ENCODE measurements at places on chromosomes 4 and X. TPM values are rescaled to one million over a fixed set of nuclear protein-coding genes. Genes with fewer than 3 reads are reported as not detected.

- DNase-seq: no peak
- H3K4me1 ChIP-seq: peaks cover 40% of the 10 kb centered on the region
- H3K27me3 ChIP-seq: no peaks in the 10 kb centered on the region
- no peaks in the 10 kb centered on the region for H3K36me3 ChIP-seq
- H3K27ac ChIP-seq: peak overlapping the region; percentile 72
- H3K4me3 ChIP-seq: no peak overlapping the region
Observed at GRCh38 chr4:94508806-94509205, 57.1 kb downstream of the PDLIM5 start.

DNA sequence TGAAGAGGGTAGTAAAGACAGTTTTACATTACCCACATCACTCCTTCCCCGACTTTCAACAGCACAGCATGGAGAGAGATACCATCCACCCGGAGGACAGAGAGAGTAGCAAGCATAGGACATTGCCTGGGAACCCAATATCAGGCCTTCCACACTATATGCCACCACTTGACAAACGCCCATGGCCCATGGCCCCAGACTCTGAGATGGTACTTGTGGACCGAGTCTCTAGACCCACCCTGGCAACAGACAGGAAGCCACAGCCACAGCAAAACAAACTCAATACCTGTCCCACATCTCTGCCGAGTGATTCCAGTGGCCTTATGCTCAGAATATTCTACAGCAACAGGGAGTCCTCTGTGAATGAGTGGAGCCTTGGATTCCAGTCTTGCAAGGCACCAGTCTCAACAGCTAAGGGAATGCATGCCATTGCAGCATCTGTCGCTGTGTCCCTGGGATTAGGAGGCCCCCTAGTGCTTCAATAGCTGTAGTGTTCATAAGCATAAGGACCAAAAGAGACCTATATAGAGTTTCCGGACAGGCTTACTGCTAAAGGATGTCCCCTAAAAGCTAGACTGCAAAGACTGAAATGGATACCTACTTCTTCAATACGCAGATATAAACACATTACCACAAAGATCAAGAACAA is 14.7 kb upstream of the CT55 start:
- no peak for DNase-seq
- H3K27ac ChIP-seq: no peak overlapping the region
- H3K36me3 ChIP-seq: no peaks in the 10 kb centered on the region
- no peaks in the 10 kb centered on the region for H3K27me3 ChIP-seq
- H3K4me3 ChIP-seq: no peak overlapping the region

DNA sequence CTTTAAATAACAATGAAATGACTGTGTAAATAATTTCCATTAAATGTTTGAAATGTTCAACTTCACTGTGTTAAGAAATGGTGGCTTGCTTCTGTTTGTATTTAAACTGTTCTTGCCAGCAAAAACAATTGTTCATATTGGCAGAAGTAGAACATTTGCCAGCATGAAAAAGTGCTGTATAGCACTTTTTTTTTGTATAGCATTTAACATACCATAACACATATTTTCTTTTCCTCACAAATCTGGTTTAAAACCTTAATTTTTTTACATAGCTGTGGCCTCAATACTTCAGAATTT is 94.1 kb downstream of the COX18 start:
- DNase-seq: no peak
- H3K36me3 ChIP-seq: no peaks in the 10 kb centered on the region

GRCh38 chrX:44747969-44748368 is 95.9 kb upstream of the DUSP21 start:
- H3K27me3 ChIP-seq: no peaks in the 10 kb centered on the region
- no peaks in the 10 kb centered on the region for H3K4me1 ChIP-seq
- DNase-seq: no peak
- H3K27ac ChIP-seq: no peak overlapping the region

DNA sequence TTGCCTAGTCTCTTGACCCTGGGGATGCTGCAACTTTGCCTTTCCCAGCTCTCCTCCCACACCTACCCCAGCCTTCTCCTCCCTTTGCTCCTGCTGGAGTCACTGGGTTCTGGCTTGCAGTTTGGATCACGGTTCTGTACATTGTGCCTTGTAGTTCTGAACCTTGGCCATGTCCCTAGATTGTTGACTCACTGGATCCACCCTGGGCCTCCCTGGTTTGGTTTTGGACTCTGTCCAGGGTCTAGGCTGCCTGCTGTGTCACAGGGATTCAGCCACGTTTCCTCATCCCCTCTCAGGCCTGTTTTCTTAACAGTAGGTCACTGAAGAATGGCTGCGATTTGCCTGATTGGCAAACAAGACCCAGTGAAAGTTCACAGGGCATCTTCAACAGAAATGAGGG is 11.5 kb upstream of the GABRE start:
- H3K27ac ChIP-seq: peak overlapping the region; percentile 70
- no peaks in the 10 kb centered on the region for H3K4me1 ChIP-seq
- DNase-seq: no peak
- H3K4me3 ChIP-seq: no peak overlapping the region
- H3K27me3 ChIP-seq: no peaks in the 10 kb centered on the region

DNA sequence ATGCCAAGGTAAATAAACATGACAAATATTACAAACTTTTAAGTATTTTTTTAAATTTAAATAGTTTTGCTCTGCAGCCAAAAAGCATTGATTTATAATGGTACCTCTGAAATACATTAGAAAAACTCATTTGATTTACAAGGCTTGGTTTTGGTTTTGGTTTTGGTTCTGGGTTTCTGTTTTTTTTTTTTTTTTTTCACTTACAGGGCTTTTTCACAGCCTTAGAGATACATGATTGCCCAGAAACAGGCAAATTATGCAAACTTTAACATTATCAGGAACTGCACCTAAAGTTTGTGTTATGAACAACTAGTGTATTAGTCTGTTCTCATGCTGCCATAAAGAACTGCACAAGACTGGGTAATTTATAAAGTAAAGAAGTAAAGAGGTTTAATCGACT is 196.4 kb upstream of the DDX53 start:
- H3K27me3 ChIP-seq: no peaks in the 10 kb centered on the region
- no peaks in the 10 kb centered on the region for H3K36me3 ChIP-seq
- H3K4me3 ChIP-seq: no peak overlapping the region
- no peak overlapping the region for H3K27ac ChIP-seq
- H3K4me1 ChIP-seq: no peaks in the 10 kb centered on the region
- DNase-seq: no peak

- H3K4me3 ChIP-seq: no peak overlapping the region
- H3K36me3 ChIP-seq: no peaks in the 10 kb centered on the region
- peaks cover 1% of the 10 kb centered on the region for H3K4me1 ChIP-seq
- no peak for DNase-seq
- no peaks in the 10 kb centered on the region for H3K27me3 ChIP-seq
Observed at GRCh38 chr4:37653601-37654000, 32.6 kb downstream of the RELL1 start.

DNA sequence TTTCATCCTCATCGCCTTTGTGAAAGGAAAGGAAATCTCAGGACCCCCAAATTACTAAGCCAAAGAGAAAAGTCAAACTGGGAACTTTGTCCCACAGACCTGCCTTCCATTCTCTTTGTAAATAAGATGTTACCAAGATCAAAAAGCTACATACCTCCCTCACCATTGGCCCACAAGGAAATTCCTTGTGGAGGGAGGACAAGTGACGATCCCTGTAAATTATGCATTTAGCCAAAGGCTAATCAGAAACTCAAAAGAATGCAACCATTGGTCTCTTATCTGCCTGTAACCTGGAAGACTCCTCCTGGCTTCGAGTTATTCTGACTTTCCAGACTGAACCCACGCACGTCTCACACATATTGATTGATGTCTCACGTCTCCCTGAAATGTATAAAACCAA is 70.3 kb downstream of the SHOX start:
- no peaks in the 10 kb centered on the region for H3K36me3 ChIP-seq
- H3K4me1 ChIP-seq: no peaks in the 10 kb centered on the region
- no peak overlapping the region for H3K27ac ChIP-seq
- H3K27me3 ChIP-seq: no peaks in the 10 kb centered on the region

SPANXN4 gene
- total RNA-seq: not detected

RASL11B gene
- total RNA-seq: 0.70 TPM

GRCh38 chr4:93065790-93066189 is 762.0 kb downstream of the GRID2 start:
- no peak for DNase-seq
- no peaks in the 10 kb centered on the region for H3K4me1 ChIP-seq
- H3K36me3 ChIP-seq: no peaks in the 10 kb centered on the region
- no peak overlapping the region for H3K27ac ChIP-seq
- no peaks in the 10 kb centered on the region for H3K27me3 ChIP-seq

- no peak overlapping the region for H3K27ac ChIP-seq
- no peak for DNase-seq
- no peaks in the 10 kb centered on the region for H3K27me3 ChIP-seq
- H3K4me1 ChIP-seq: no peaks in the 10 kb centered on the region
- H3K4me3 ChIP-seq: no peak overlapping the region
Observed at GRCh38 chr4:62023633-62024032, 823.5 kb downstream of the ADGRL3 start.

DNA sequence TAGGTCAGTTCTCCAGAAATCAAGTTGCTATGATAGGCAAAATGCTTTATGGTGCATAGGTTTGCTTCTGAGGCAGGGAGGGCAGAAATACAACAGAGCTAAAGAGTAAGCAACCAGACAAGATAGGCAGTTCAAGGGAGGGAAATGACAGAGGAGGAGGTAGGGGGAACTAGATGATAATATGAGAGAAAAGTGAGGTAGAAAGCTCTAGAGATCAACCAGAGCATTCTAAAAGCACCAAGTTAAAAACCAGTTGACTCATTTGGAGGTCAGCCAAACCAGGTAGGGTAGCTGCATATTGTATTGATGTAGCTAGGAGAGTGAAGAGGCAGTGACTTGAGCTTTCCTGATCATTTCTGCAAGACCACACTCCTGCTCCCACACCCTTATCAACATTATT is 49.0 kb upstream of the SLC16A2 start:
- H3K36me3 ChIP-seq: no peaks in the 10 kb centered on the region
- H3K27me3 ChIP-seq: no peaks in the 10 kb centered on the region
- H3K4me1 ChIP-seq: no peaks in the 10 kb centered on the region
- H3K27ac ChIP-seq: no peak overlapping the region
- no peak overlapping the region for H3K4me3 ChIP-seq

- peaks cover 6% of the 10 kb centered on the region for H3K4me1 ChIP-seq
- H3K27me3 ChIP-seq: no peaks in the 10 kb centered on the region
- no peak overlapping the region for H3K27ac ChIP-seq
- no peak for DNase-seq
- no peaks in the 10 kb centered on the region for H3K36me3 ChIP-seq
Observed at GRCh38 chr4:186924723-186925122, 201.1 kb upstream of the FAT1 start.

- H3K27ac ChIP-seq: no peak overlapping the region
- no peak overlapping the region for H3K4me3 ChIP-seq
- H3K4me1 ChIP-seq: no peaks in the 10 kb centered on the region
- no peak for DNase-seq
- H3K36me3 ChIP-seq: no peaks in the 10 kb centered on the region
Observed at GRCh38 chr4:104279744-104280143, 214.9 kb downstream of the CXXC4 start.

DNA sequence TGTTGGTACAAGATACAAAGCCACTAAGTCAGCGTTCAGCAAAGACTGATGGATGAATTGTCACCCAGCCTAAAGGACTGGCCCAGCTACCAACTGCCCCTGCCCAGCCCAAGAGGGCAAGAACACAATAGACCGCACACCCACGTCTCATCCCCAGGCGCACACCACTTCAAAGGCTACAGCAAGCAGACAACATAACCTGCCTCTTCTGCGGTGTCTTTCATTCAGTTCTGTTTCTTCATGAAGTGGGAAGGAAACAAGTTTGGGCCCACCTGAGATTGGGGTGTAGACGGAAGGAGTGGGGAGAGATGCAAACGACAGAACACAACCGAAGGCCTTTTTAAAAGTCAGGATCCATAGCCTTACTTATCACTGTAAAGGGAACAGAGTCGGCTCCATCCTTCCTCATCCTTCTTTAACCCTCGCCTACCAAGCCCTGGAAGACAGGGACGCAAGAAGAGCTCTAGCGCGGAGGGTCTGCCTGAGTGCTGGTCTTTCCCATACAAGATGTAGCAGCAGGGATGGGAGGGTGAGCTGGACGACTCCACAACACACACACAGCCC is 691 bp downstream of the SCARB2 start:
- peak overlapping the region; percentile 96 for H3K4me3 ChIP-seq
- peaks cover 70% of the 10 kb centered on the region for H3K4me1 ChIP-seq
- DNase-seq: peak; percentile 23
- H3K27me3 ChIP-seq: no peaks in the 10 kb centered on the region

- no peak overlapping the region for H3K4me3 ChIP-seq
- no peaks in the 10 kb centered on the region for H3K36me3 ChIP-seq
- H3K4me1 ChIP-seq: peaks cover 23% of the 10 kb centered on the region
- DNase-seq: no peak
Observed at GRCh38 chr4:6404611-6405396, 67.6 kb downstream of the PPP2R2C start.

DNA sequence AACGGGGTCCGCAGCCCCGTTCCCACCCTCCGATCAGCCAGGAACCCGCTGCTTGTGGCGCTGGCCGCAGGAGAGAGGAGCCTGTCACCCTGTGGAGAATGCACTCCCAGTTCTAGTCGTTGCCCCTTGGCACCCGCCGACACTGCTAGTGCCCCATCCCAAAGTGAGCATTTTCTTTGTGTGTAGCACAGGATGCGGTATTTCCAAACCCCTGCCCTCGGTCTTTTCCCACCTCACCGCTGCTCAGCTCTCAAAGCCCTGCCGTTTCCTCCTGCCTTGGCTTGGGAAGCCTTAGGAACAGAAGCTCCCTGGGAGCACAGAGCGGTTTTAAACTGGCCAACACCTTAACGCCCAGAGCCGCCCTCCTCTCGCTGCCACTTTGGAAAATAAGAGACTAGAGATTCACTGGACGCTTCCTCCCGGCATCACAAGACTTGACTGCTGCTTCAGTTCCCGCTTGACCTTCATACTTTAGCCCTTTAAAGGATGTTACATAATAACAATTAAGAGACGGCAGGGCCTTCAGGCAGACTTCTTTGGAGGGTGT is 772 bp downstream of the CYP4V2 start:
- no peaks in the 10 kb centered on the region for H3K27me3 ChIP-seq
- no peak for DNase-seq
- H3K4me3 ChIP-seq: peak overlapping the region; percentile 96
- H3K4me1 ChIP-seq: peaks cover 18% of the 10 kb centered on the region
- H3K27ac ChIP-seq: peak overlapping the region; percentile 84

DNA sequence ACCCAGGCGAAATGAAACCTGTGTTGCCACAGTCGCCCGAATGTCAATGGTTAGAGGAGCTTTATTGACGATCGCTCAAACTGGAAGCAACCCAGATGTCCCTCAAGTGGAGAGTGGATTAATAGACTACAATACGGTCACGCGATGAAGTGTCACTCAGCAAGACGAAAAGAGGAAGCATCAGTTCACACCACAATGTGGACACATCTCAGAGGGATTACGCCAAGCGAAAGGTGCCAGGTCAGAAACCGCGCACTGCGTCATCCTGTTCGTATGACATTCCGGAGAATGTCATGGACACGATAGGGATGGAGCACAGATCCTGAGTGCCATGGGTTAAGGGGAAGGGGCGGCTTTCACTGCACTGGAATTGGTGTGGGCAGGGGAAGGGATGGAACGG is 111.7 kb downstream of the HMX1 start:
- H3K27me3 ChIP-seq: no peaks in the 10 kb centered on the region
- no peaks in the 10 kb centered on the region for H3K36me3 ChIP-seq
- no peak overlapping the region for H3K27ac ChIP-seq
- H3K4me1 ChIP-seq: no peaks in the 10 kb centered on the region
- no peak for DNase-seq

TEX13C gene
- not detected for total RNA-seq

GRCh38 chr4:78581618-78582017 is 30.0 kb downstream of the ANXA3 start:
- H3K27me3 ChIP-seq: no peaks in the 10 kb centered on the region
- peaks cover 29% of the 10 kb centered on the region for H3K4me1 ChIP-seq
- peaks cover 2% of the 10 kb centered on the region for H3K36me3 ChIP-seq
- H3K4me3 ChIP-seq: no peak overlapping the region
- no peak overlapping the region for H3K27ac ChIP-seq

Measured in esophagus squamous epithelium (tissue), 5 donors.